NCI-H1930 (cell line): ENCODE measurements at places on chromosomes 2 and 18.
A peak's percentile ranks its signal among the peaks of the same experiment; 100 is the strongest.

- DNase-seq, result no peak
Measured at GRCh38 chr2:177888581-177888980, 184.0 kb downstream of the PDE11A start.

- no peak for DNase-seq
Measured at GRCh38 chr2:24871852-24872333, 48.1 kb downstream of the ADCY3 start.

DNA sequence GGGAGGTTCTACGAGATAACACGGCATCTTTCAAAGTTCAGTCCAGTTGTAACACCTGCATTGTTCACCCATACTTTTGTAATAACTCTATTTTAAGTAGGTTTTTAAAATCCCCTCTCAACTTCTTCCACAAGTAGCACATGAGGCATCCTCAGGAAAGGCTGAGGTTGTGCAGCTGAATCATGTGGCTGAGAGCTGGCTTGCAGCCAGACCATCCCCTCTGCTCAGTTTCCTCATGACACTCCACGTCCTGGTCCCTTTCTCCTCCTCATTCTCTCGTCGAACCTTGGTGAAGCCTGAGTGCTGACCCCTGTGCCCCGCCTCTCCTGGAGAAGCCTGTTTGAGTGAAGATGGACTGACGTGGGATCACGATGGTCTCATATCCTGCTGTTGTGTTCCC, 42.5 kb downstream of the POU3F3 start:
- DNase-seq, result no peak

GRCh38 chr2:66803726-66804125, 368.8 kb downstream of the MEIS1 start:
- no peak for DNase-seq

DNA sequence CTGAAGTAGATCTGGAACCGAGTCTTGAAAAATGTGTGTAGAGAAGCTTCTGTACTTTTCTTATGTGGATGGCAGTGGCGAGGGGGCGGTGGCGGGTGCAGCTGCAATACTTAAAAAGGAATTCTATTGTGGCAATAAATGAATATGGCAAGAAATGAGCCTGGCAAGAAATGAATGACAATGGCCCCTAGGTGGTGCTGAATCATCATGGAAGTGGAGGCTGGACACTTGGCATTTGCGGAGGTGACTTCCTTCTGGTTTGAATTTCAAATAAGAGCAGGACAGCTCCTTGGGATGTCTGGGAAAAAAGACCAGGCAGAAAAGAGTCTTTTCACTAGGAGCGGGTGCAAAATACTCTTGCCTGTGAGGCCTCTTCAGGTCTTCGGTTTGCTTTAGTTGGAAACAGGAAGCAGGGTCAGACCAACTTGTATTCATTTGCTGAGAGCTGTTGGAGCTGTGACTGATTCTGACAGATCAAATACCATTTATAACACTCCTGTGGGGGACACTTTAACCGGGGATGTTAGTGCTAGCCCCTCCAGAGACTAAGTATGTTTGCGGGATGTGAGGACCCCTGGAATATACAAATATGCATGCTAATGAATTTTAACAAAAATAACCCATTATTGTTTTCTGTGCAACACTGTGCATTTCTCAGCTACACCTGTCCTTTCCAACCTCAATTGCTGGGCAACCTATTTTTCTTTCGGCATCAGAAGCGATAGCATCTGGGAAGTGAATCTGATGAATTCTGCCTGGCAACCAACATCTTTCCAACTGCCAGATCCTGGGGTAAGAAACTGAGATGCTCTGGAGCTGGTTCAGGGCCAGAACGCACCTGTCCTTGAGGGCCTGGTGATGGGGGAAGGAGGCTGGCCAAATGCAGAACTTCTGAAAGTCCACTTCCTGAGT, 35.4 kb downstream of the FASTKD2 start:
- peak; percentile 29 for DNase-seq

DNA sequence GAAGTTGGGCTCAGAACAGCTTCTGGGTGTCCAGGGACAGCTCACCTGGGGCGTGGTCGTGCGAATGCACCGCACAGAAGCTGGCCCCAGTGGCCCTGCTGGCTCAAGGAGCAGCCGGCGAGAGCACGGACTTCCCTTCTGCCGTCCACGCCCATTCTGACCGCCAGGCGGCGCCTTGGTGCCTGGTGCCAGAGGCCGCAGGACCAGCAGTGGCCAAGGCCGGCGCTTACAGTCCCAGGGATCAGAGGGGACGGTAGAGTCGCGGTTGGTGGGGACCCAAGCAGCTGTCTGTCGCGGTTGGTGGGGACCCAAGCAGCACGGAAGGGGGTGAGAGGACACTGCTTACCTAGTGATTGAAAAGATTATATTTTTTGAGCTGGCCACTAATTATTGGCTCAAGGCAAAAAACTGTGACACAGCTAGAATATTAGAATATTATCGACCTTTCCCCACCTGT, 25.7 kb downstream of the NPPC start:
- DNase-seq, result peak; percentile 12

DNA sequence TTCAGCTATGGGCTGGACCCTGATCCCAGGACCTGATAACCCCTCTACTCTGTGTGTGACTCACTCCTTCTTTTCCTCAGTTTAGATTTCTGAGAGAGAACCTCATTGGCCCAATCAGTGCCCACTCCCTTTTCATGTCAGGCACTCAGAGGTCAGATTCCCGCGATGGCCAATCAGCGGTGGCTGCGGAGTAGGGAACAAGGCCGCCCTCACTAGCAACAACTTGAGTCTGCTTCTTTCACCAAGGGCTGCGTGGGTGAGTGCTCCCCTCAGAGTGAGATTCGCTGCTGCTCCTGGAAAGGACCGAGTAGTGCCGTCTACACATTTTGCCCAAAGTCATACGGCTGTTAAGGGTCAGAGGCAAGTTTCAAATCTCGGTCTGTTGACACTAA, 34.7 kb downstream of the NPPC start:
- no peak for DNase-seq

GRCh38 chr2:196924051-196924450, 2.5 kb downstream of the PGAP1 start:
- no peak for DNase-seq

DNA sequence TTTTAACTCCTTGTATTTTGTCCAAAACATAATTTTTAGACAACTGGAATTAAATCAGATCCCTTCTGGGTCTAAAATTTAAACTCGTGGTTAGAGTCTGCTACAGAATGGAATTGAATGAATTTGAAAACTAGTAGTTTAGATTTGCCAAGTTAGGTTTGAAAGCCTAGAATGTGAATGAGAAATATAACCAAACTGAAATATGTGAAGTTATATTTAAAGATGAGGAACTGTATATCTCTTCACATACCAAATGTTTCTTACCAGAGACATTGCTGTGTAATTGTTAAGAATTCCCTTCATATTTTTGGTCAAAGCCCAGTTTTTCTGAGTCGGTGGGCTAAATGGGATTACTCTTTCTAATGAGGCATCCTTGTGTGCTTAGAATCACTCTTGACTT, 74.2 kb downstream of the LPIN1 start:
- DNase-seq, result no peak

- no peak for DNase-seq
Measured at GRCh38 chr2:204870053-204870452, 324.8 kb downstream of the PARD3B start.

DNA sequence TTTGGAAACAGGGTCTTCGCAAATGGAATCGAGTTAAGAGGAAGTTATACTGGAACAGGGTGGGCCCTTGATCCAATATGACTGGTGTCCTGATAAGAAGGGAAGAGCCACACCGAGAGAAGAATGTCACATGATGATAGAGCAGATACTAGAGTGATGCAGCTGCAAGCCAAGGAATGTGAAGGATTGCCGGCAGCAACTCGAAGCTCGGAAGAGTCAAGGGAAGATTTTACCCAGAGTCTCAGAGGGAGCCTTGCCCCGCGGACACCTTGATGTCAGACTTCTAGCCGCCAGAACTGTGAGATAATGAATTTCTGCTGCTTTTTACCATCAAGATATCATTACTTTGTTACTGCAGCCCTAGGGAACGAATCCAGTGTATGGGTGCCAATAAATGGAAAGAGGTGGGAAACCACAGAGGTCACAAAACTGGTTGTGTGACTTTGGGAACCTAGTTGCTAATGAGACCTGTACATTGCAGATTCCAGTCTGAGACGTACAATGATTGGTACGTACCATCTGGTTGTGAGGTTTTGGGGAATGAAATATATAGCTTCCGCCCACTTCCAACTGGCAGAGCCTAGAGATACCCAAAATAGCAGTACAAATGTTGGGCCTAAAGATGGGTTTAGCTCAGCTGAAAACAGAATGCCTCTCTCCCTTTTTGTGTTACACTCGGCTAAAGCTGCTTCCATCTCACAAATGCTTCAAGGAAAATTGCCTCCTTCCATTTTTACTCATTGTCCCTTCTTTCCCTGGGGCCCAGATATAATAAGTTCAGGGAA, 28.6 kb upstream of the VWA3B start:
- DNase-seq, result no peak

GRCh38 chr2:231104115-231104713, 20.6 kb downstream of the HTR2B start:
- no peak for DNase-seq

- DNase-seq, result no peak
Measured at GRCh38 chr2:222610746-222611145, 45.1 kb downstream of the FARSB start.

DNA sequence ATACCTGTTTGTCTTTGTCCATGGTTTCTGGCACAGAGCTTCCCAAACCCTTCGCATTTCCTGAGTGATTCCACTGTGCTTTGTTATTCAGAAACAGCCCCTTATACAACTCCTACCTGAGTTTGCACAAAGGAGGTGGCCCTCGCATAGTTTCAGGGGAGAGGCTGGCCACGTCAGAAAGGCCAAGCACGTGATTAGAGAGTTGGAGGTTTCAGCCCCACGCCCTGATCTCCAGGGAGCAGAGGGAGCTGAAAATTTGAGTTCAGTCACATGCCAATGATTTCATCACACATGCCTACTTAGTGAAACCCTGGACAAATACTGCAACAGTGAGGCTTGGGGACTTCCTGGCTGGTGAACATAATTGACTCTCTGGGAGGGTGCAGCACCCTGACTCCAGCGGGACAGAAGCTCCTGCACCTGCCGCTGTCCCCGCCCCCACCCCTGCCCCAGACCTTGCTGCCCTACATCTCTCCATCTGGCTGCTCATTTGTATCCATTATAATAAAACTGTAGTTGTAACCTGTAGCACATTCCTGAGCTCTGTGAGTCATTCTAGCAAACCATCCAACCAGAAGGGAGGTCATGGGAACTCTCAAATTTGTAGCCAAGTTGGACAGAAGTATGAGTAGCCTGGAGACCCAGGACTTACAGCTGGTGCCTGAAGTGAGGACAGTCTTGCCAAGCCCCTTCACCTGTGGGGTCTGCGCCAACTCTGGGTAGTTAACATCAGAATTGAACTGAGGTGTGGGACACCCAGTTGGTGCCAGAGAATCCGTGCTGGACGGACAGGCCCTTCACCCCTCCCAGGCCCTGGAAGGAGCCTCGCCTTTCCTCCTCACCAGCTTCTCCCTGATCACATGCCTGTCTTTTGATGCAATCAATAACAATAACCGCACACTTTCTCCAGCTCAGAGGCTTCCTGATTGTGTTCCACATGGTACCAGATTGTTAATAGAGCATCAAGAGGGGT, 224.3 kb downstream of the ANAPC1 start:
- DNase-seq, result no peak

DNA sequence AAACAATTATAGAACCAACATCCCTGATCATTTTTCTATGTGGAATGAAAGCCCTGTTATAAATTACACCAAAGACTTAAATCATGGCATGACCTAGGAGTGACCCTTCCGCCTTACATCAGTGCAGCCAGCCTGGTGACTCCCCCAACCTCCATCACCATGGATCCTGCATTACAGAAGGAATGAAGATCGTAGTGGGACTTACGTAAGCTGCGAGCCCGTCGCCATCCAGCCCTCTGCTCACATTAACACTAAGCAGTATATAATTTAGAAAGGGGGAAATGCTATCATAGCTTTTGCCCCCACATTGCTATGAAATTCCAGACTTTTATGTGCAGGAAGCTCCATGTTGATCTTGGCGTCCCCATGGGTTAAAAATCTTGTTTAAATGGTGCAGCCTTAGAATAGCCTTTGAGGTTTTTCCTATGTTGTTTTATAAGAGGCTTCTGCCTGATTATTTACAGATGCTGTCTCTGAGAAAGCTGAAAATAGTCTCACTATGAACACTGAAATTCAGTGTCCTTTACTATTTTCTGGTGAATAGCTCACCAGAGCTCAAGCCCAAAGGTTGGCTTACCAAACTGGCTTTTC, 76.3 kb downstream of the COLEC12 start:
- DNase-seq, result no peak

DNA sequence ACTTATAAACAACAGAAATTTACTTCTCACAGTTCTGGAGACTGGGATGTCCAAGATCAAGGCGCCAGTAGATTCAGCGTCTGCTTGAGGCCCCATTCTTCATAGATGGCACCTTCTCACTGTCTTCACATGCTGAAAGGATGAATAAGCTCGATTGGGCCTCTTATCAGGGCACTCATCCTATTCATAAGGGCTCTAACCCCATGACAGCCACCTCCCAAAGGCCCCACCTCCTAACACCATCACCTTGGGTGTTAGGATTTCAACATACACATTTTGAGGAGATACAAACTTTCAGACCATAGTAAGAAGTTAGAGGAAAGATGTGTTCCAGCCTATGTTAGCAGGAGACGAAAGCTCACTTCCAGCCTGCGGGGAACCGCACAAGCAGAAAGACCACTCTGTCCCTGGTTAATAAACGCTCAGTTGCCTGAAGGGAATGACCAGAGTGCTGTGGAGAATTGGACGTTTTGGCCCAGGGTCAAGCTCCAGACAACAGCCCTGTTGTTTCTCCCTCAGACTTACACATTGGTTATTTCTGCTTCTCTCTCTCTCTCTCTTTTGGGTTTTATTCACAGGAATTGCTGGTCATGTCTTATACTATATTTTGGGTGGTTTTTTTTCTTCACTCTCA, 90.3 kb downstream of the MAPRE2 start:
- no peak for DNase-seq

GRCh38 chr2:49988276-49988675, 834.0 kb upstream of the FSHR start:
- no peak for DNase-seq

- DNase-seq, result no peak
Measured at GRCh38 chr2:155645791-155646190, 686.7 kb downstream of the NR4A2 start.

GRCh38 chr18:63440881-63441280, 18.6 kb upstream of the VPS4B start:
- DNase-seq, result no peak

- no peak for DNase-seq
Measured at GRCh38 chr2:190591437-190591836, 56.9 kb upstream of the NEMP2 start.

DNA sequence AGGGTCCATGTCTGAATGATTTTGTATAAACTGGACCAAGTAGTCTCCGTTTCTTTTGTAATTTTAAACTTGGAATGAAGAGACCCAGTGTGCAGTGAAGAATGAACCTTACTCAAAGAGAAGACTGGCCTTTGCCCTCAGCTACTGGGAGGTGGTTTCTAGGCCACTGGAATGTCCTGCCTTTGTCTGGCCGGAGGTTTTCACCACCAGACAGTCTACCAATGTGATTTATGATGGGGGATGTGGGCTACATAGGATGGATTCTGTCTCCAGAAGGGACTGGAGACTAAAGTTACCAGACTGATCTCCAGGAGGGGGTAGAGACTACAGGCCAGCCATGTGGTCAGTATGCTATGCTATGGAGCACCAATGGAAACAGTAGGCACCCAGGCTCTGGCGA, 42.8 kb upstream of the RAB31 start:
- DNase-seq, result no peak
